ENCODE measurements at places on chromosomes 5 and 9.

- DNase-seq, result no peak
Measured at GRCh38 chr9:82567953-82568352, 495.0 kb downstream of the RASEF start.

DNA sequence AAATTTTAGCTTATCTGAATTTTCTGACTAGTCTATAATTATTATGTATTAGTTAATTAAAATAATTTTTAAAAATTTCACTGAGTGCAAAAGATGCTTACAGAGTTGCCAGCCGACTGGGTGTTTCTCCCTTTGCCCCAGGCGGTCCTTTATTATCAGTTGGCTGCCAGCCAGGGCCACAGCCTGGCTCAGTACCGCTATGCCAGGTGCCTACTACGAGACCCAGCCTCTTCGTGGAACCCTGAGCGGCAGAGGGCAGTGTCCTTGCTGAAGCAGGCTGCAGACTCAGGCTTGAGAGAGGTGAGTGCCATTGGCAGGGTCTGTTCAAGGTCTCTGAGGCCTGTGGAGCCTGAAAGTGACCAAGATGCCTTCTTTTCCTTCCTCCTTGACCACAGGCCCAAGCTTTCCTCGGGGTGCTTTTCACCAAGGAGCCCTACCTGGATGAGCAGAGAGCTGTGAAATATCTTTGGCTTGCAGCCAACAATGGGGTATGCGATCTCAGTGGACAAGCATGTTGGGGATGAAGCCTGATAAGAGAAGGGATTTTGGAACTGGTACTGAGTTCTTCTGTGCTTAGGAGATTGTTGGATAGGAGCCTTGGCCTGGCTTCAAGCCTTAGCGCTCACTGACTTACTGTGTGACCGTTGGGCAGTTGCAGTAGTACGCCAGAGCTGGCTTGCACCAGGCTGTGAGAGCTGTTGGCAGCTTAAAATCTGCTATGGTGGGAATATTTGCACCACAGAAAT, 10.6 kb downstream of the DELE1 start:
- DNase-seq, result no peak

DNA sequence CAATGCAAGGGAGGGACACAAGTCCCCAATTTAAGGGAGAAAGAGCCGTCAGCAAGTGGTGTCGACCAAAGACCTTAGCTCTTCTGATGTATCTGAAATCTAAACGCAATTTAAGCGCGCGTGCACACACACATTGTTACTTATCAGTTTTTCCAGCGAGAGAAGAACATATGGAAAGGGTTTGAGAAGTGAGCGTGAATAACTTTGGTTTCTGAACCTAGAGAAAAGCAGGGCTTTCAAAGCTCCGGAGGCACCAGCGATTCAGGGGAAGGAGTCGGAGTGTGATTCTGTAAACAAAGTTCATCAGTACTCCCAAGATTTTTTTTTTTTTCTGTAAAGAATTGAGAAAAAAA, 191.8 kb downstream of the MEF2C start:
- DNase-seq, result no peak

- DNase-seq, result no peak
Measured at GRCh38 chr5:34653708-34654107, 2.4 kb upstream of the RAI14 start.

- peak; percentile 49 for DNase-seq
Measured at GRCh38 chr9:129383561-129384490, 205.8 kb upstream of the IER5L start.

DNA sequence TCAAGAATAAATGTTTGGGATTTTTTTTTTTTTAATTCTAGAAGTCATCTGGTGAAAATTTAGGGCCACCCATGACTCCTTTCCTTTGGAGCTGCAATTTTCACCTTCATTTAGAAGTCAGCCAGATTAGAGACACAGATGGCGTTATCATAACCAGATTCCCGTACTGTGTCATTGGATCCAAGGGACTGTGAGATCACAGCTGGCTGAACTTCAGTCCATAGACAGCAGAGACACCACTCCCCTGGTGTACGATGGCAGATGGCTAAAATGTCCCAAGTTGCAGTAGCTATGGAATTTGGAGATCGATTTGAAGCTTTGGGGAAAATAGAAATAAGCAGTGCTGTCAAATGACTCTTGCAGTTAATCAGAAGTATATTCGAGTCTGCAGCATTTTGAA, 216.3 kb downstream of the RFK start:
- no peak for DNase-seq

DNA sequence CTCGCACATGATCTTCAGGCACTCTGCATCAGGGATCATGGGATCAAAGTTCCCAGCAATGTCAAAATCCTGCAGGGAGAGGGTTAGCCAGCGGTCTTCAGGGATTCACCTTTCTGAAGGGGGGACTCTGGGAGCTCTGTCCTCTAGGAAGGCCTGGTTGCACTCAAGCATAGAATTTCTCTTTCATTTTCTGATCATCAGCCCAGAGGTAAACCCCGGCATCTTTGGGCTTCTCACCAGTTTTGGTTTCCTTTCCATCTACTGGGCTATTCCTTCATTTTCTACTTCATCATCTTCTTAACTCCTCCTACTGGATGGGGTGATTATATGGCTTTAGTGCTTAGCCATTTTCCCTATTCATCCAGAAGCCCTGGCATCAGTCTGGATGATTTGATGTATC, 4.6 kb upstream of the DND1 start:
- DNase-seq, result no peak
